NCI-H2029 treated with DMSO at 0.1 percent for 48 hours (cell line): ENCODE measurements at places on chromosomes 4 and X.

- DNase-seq, result no peak
Observed at GRCh38 chr4:110068248-110068647, 130.2 kb downstream of the ELOVL6 start.

GRCh38 chrX:130024127-130024526 lies 41.7 kb downstream of the BCORL1 start:
- peak; percentile 27 for DNase-seq

DNA sequence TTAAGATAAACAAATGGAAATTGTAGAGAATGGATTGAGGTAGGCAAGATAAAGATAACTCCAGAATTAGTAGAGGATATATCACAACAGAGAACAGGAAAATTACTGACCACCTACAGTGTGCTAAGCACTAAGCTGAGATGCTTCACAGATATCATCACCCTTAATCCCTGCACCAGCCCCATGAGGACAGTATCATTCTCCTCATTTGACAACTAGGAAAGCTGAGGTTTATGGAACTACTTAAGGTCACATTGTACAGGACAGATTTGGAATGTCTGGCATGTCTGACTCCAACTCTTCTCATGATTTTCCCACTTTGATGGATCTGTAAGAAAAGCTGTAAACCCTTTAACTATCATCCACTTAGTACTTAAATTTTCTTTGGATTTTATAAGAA lies 95.5 kb downstream of the CASK start:
- no peak for DNase-seq

- DNase-seq, result no peak
Observed at GRCh38 chr4:109999585-109999912, 86.9 kb downstream of the EGF start.

- no peak for DNase-seq
Observed at GRCh38 chrX:7088968-7089615, 58.4 kb upstream of the STS start.

DNA sequence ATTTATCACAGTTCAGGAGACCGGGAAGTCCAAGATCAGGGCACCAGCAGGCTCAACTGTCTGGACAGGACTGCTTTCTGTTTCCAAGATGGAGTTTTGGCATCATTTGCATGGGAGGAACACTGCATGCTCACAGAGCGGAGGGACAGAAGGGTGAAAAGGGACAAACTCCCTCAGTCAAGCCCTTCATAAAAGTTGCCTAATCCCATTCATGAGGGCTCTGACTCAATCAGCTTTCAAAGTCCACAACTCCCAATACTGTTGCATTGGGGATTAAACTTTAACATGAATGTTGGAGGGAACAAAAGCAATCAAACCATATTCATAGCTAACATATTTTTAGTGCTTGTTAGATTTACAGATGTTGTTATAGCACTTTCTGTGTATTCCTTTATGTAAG lies 158.9 kb upstream of the MAD2L1 start:
- DNase-seq, result no peak

GRCh38 chr4:59994118-59994517 lies 1206.0 kb upstream of the ADGRL3 start:
- DNase-seq, result no peak

DNA sequence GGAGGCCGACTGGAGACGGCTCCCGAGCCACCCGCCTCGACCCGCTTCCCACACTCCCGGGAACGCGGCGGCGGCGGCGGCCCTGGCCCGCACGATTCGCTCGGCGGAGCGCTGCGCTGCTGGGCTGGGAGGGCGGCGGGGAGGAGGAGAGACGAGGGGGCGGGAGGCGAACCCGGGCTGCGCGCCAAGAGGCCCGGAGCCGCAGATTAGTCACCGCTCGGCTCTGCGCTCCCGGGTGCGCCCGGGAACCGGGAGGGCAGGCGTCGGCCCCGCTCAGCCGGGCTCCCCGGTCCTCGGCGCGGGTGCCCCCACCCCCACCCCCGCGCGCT lies 11.2 kb upstream of the BCOR start:
- no peak for DNase-seq

DNA sequence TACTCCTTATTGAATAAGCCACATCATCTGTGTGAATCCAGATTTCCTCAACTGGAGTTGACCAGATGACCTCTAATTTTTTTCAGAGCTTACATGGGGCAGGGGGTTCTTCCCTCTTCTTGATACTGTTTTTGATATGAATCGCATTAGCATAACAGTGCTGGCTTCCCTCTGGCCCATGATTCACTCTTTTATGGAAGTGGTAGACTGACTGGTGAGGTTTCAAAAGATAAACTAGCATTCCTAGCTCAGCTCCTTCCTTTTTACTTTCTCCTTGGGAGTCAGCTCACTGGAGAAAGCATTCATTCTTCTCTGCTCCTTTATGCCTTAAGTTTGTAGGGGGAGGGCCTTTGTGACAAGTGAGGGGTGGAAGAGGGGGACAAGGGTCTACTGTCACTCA lies 161.0 kb upstream of the FGF13 start:
- DNase-seq, result no peak

GRCh38 chr4:78061939-78062570 lies 4.9 kb downstream of the FRAS1 start:
- no peak for DNase-seq

GRCh38 chr4:184506527-184507121 lies 32.3 kb upstream of the IRF2 start:
- DNase-seq, result no peak

GRCh38 chr4:159413306-159413943 lies 310.5 kb downstream of the RAPGEF2 start:
- no peak for DNase-seq

GRCh38 chr4:123977641-123978081 lies 581.1 kb downstream of the SPRY1 start:
- DNase-seq, result no peak

DNA sequence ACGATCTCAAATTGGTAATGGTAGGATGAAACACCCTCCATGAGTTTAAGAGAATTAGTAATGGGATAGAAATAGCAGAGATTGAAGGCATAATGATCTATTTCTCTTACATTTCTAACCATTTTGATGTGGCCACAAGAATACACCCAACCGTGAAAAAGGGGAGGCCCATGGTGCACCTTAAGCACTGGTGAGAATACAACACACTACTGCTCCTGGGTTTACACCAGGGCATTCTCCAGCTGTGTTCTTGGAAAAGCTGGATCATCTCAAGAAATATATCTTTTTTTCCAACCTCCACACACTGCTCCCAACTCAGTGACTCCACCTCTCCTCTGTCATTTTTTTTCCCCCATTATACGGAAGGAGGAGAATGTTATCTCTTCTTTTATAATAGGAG lies 1.5 kb downstream of the QRFPR start:
- no peak for DNase-seq

- DNase-seq, result no peak
Observed at GRCh38 chrX:13742397-13743176, 8.0 kb downstream of the OFD1 start.

DNA sequence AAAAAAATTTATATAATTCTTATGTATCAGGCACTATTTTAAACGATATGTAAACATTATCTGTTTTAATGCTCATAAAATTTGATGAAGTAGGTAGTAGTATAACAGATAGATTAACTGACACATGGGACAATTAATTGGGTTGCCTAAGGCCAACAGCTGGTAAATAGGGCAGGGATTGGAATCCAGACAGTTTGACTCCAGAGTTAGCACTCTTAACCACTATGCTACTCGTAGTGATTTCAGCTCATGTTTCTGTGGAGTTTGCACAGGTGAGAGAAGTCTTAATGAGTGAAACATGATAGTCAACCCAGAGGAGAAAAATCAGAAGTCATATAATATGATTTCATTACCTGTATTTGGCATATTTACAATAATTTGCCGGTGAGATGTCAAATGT lies 126.0 kb upstream of the WDFY3 start:
- DNase-seq, result peak; percentile 65

DNA sequence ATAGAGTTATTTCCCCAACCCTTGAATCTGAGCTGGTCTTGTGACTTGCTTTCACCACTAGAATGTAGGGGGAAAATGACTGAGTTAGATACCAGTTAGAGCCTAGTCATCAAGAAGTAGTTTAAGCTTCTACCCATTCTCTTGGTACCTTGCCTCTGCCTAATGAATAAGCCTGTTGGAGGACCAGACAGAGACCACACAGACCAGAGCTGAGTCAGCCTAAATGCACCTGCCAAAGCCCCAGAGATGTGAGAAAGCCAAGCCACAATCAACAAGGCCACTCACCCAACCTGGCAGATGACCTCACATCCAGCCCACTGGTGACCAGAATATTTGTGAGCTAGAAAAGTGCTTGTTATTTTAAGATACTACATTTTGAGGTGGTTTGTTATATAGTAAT lies 85.2 kb upstream of the DCLK2 start:
- no peak for DNase-seq

GRCh38 chr4:86744570-86744969 lies 104.6 kb downstream of the SLC10A6 start:
- no peak for DNase-seq

DNA sequence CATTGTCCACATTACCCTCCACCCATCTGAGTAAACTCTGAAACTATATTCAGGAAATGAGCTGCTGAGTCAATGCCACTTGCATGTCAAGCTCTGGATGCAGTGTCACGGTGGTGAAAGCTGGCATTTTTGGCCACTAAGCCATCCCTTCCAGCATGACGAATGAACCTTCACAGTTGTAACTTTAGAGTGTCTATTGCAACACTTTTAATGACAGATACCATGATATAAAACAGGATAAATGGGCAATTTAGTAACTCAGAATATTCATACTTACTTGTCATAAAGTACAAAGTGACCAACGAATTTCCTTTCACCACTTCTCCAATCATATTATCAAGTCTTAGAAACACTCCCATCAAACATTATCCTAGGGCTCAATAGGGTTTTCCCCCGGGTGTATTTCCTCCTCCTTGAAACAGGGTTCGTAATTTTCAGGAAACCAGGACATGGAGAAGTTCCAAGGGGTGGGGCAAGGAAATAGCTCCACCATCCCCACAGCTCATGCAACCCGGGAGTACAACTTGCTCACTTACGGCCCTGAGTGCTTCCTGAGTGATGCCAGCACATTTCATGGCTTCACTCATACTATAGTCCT lies 73.1 kb downstream of the MTHFD2L start:
- no peak for DNase-seq

DNA sequence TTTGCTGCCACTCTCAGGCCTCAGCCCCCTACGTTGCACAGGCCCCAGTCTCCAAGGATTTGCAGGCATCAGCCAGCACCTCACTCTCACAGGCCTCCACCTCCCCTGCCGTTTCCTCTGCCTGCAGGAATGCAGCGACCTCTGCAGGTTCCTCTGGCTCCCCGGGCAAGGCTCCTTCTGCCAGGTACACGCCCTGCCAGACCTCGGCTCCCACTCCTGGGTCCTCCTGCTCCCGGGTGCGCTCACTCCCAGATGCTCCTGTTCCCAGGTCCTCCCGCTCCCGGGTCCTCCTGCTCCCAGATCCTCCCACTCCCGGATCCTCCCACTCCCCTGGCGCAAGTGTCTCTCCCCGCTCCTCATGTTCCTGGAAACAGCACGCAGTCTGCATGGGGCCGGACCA lies 144.4 kb upstream of the RADX start:
- DNase-seq, result no peak

DNA sequence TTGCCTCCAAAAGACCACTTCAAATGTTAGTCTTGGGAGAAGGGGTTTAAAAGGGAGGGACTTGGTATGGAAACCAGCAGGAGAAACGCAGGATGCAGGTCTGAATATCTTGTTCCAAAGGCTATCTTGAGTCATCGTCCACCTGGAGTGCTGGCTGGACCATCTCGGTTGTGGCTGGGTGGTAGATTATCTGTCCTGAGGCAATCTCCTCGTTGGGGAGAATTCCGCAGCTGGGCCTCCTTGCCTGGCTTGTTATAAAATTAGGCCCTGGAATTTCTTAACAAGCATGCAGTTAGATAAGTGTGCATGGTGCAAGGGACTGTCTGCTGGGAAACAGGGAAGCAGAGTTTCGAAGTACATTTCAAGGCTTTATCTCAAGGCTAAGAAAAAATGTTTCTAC lies 2045.7 kb upstream of the TENM3 start:
- DNase-seq, result no peak
